ENCODE measurements at places on chromosomes 3 and 15.

DNA sequence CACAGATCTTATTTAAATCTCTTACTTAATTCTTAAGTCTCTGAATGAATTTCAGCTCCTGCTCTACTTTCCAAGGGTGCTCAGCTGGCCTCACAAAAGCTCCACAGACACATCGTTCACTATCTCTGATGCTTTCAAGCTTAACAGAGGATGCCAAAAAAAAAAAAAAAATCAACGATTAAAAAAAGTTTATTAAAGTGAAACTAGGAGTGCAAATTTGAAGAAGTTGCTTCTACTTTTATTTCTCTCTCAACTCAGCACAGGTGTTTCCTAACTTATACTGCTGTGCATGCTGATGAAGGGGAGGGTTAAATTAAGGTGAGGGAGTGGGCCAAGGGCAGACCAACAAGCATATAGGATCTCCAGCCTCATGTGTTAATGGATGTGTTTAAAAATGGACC is 157.2 kb downstream of the TIGIT start:
- DNase-seq = no peak

DNA sequence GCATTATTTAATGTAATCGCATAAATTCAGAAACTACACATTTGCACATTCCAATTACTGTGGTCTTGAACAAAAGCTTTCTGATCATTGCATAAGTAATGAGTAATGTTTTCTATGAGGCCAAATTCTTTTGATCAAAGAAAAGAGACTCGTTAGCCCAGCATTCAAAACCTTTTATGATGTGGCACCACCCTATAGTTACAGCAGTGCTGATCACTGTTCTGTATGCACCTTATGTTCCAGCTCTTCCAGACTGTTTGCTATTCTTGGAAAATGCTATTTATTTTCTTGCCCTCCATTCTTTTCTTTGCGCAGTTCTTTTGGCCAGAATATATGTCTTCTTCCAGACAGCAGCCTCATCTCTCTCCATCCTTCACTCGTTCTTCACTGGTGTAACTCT is 42.3 kb downstream of the MAP3K13 start:
- no peak for DNase-seq

DNA sequence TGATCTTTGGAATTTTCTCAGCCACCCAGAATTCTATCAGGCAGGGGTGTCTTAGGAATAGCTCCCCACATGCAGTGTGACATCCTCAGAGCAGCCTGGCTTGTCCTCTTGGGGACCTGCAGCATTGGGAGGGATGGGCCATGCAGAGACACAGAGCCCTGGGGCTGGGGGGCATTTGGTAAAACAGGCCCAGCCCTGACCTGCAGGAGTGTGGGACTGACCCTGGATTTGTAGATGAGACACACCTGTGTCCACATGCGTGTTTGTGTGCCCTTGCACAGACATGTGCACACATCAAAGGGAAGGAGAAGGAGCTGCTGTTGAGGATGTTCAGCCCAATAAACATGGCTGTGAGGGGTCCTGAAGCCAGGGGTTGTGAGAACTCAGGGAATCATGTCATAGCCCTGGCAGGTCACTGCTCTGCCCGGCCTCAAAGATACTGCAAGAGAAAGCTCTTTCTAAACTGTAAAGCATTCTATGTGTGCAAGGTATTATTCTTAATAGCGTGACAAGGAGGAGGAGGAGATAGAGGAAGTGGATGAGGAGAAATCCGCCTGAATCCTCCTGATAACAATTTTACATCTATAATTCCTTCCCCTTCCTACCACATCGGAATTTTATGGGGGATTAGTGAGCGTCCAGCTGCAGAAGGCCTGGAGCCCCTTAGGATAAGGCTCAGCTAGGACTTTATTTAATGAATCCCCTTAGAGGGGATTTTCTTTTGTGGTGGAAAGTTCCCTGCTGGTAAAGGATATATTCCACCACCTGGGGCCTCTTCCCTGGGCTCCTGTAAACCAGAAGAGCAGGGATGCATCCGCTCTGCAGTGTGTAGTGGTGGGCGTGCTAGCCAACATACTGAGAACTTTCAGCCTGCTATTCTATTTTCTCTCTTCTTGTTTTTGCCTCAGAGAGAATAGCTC is 245.5 kb downstream of the EPHB1 start:
- DNase-seq = no peak

- no peak for DNase-seq
These were observed 81.9 kb upstream of the PLXNA1 start for GRCh38 chr3:126900859-126901540.

DNA sequence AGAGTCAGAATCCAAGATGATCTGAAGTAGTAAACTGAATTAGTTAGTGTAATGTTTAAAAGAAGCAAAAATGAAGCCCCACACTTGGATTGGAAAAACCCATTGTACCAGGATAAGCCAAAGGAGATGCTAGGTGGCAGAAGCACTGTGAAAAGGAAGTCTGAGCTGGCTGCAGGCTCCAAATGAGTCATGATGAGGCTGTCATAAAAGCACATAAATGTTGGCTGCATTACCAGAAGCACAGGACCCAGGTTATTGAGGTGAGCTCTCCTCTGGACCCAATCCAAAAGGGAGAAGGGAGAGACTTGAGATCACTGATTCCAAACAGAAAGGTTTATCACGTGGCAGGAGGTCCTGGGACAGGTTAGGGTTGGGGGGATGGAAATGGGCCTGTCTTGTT is 3.2 kb upstream of the ACAN start:
- DNase-seq = no peak

DNA sequence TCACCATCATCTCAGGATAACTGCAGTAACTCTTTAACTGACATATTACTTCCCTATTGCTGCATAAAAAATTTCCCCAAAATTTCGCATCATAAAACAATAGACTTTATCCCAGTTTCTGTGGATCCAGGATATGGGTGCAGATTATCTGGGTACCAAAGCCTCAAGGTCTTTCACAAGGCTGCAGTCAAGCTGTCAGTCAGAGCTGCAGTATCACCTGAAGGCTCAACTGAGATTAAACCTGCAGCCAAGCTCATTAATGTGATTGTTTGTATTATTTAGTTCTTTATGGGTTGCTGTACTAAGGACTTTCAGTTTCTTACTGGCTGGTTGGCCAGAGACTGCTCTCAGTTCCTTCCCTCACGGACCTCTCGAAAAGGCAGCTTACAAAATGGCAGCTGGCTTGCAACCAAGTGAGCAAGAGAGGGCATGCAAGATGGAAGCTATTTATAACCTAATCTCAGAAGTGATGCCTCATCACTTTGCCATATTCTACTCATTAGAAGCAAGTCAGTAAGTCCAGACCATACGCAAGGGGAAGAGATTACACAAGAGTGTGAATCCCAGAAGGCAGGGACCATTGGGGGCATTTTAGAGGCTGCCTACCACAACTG is 54.9 kb downstream of the DCUN1D1 start:
- no peak for DNase-seq

GRCh38 chr3:172321035-172321434 is 127.2 kb downstream of the GHSR start:
- no peak for DNase-seq

DNA sequence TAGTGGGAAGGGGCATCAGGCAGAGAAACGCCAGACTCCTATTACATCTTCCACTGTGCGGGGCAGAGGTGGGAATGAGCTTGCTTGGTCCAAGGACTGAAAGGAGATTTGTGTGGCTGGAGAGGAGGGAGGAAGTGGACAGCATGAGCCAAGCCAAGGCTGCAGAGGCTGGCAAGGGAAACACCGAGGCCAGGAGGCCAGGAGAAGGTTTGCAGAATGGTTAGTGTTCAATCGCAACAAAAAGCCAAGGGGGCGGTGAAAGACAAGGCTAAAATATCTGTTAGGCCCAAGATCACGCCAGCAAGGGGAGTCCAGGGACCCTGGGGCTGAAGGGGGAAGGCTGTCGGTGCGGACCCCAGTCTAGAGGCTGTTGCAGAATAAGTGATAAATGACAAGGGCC is 75.8 kb downstream of the CPN2 start:
- no peak for DNase-seq

DNA sequence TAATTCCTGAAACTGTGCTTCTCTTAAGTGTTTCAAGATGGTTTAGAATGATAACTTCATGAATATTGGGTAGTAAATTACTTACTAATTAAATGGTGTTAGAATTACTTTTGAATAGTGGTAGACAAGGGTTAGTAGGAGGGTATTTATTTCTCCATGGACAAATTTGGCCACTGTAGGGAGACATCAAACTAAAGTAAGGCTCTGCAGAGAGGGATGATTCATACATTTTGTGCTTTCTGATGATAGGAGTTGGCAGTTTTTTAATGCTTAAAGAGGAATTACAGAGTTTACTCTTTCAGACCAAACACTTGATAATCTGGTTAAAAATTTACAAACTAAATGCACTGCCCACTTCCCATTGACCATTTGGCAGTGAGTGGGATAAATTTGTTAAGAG is 127.6 kb downstream of the NAALADL2 start:
- no peak for DNase-seq

DNA sequence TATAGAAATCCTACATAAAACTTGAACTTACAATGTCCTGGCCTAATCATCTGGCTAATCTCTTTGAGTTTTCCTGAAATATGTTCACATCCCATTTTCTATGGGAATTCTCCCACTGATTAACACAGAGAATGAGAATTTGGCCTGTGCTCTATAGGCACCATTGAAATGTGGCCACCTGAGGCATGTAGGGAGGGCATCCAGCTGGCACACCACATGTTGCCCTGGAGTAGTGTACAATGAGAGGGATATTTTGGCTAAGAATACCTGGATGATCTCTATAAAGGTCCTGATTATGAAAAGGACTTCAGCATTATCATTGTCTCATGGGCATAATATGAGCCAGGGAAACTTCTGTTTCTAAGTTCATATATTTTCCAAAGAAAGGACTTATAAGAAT is 324.0 kb downstream of the ZBTB20 start:
- DNase-seq = no peak

GRCh38 chr15:66779331-66780009 is 77.4 kb downstream of the SMAD6 start:
- no peak for DNase-seq

- DNase-seq = no peak
These were observed at the start of gene CAMP for GRCh38 chr3:48222616-48223513. CAMP (plus strand) TSS chr3:48223495; CDS start chr3:48223512, 17 bp downstream.

GRCh38 chr15:81295486-81296121 is 28.3 kb downstream of the STARD5 start:
- no peak for DNase-seq

DNA sequence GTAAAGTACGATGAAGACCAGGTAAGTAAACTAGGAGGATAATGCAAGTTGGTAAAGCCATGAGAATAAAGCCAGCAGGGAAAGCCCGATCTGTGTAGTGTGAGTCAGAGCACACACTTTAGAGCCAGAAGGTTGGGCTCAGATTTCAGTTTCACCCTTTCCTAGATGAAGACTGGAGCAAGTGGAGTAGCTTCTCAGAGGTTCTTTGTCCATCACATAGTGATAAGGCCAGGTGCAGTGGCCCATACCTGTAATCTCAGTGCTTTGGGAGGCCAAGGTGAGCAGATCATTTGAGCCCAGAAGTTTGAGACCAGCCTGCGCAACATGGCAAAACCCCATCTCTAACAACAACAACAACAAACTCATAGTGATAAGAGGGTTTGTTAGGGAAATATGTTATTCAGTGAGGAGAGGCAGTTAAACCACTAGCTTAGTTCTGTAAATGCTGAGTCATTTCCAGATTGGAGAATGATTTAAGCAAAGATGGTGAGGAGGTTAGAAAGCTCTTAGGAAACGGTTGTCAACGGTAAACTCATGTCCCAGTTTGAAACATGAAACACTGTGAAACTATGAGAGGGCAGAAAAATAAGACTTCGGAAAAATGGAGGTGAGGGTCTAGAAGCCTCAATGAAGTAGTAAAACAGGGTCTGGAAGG is 39.0 kb downstream of the IL12A start:
- DNase-seq = no peak

DNA sequence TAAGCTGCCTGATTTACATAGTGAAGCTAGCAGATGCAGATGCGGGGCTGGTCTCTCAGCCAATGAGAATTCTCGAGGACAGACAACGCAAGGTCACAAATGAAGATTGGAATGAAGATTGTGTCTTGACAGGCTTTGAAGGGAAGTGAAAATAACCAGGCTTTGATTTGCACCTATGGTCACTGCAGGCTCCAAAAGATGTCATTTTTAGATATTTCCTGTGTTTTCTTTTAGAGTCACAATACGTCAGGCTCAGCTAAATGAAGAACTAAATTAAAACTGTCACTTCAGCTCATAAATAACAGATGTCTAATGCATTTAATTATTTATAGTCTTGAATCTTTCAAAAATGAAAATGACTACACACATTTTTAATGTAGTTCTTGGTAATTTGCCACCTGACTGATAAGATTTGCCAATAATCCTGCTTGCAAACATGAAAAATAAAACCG is 99.5 kb downstream of the SQOR start:
- no peak for DNase-seq

DNA sequence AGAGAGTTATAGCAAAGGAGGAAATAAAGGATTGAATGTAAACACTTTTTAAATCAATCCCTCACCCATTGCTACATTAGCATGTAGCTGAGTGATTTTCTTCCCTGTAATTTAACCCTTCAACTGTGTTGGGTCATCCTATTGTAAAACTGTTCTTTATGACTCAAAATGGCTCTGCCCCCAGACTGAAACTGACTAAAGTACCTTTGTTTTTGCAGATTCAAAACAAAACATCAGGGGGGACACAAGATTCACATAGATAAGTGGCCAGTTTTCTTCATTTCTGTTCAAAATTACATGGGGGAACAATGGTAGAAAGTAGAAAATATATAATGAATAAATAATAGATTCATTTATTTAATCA is 268.4 kb downstream of the IGSF11 start:
- DNase-seq = no peak

GRCh38 chr3:174333640-174334039 is 525.5 kb upstream of the NAALADL2 start:
- DNase-seq = no peak

DNA sequence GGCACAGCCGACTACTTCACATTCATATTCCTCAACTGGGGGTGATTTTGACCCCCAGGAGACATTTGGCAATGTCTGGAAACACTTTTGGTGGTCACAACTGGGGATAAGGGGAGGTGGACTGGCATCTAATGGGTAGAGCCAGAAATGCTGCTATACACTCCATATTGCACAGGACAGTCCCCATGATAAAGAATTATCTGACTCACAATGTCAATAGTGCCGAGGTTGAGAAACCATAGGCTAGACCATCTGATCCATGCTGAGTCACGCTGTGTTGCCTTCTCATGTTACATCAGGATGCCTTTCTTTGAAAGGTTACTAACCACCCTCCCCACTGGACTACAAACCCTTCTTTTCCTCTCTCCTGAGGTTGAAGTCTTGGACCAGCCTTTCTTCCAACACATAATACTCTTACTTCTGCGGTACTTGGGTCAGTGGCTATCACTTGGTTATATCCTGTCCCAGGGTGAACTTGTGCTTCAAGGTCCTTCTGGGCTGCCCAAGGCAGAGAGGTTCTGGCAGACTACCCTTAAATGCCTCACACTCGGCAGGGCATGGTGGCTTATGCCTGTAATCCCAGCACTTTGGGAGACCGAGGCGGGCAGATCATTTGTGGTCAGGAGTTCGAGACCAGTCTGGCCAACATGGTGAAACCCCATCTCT is 68.8 kb downstream of the CTNNB1 start:
- no peak for DNase-seq

DNA sequence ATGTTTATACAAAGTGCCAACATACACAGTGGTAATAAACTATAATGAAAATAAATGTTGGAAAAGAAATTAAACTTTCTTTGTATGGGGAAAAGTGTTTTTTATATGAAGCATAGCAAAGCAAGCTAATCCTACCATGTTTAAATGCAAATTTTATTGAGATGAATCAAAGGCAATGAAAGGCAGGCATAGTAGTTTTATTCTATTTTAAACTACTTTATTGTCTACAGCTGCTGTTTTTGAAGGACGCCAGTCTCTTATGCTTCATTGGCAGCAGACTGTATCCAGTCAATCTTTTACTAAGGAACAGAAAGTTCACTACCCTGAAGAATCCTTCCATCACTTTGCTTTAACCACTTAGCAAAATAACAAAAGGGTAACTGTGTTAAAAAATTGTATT is 761.0 kb downstream of the ROBO2 start:
- no peak for DNase-seq

Measured in activated gamma-delta T cell (primary cell).